Stimulated activated CD4-positive, alpha-beta T cell treated with anti-CD3 and anti-CD28 coated beads, Interleukin-1b, Interleukin-23, amount 100 ng/mL, for 24 hours (primary cell): ENCODE measurements at places on chromosomes 6 and 20.

GRCh38 chr6:21931641-21932335 is 338.2 kb downstream of the SOX4 start:
- no peak for DNase-seq

- DNase-seq: no peak
Observed at GRCh38 chr20:64196847-64197306, 32.6 kb downstream of the MYT1 start.

DNA sequence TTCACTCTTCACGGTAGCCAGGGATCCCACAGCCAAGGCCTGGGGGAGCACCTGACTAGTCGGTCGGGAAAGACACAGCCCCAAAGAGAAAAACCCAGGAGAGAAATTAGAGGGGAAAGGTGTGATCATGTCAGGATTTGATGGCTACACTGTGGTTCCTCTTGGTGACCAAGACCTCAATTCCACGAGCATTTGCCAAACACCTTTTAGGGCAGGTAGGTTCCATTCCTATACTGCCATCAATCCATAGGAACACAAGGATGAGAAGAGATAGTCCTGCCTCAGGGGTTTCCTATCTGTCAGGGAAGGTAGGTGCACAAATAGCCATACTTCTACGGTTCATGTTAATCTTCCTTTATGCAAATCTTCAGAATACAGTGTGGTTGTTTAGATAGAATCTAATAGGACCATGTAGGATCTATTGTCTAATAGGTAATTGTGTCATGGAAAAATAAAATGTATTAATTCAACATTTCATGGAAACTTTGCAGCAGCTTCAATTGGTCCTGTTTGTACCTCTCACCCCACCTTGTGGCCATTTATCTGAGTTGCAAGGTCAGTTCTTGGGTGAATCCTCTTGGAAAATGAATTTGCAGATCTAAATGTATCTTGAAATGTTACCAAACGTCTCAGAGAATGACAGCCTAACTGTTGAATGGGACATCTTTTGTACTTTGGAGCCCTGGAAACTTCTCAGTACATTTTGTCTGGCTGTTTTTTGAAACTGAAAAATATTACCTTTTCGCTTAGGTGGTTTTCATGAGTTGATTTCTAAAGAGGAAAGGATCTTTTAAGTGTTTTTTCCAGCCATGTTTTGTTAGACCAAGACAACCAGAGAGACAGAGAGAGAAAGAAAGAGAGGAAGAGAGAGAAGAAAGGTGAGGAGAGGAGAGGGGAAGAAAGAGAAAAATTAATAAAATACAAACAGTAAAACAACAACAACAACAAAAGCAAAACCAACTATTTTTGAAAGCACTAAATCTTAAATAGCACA is 33.7 kb upstream of the IYD start:
- DNase-seq: no peak

GRCh38 chr6:169407325-169407724 is 153.7 kb upstream of the THBS2 start:
- no peak for DNase-seq

DNA sequence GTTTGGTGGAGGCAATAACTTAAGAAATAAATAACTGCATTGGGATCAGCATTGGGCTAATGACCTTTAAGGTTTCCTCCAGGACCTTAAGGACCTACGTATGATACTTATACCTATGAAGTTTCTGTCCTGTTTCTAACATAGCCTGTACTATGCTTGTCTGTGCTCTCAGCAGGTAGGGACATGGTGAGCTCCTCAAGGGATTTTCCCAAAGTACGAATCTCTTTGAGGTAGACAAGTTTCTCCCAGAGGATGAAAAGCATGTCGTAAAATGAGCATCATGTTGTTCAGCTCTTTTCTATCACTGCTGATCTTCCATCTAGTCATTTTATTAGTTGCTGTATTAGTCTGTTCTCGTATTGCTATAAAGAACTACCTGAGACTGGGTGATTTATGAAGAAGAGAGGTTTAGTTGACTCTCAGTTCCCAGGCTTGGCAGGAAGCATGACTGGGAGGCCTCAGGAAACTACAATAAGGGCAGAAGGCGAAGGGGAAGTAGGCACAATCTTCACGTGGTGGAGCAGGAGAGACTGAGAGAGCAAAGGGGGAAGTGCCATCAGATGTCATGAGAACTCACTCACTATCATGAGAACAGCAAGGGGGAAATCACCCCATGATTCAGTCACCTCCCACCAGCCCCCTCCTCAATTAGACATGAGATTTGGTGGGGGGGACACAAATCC is 77.8 kb upstream of the TGM3 start:
- no peak for DNase-seq

DNA sequence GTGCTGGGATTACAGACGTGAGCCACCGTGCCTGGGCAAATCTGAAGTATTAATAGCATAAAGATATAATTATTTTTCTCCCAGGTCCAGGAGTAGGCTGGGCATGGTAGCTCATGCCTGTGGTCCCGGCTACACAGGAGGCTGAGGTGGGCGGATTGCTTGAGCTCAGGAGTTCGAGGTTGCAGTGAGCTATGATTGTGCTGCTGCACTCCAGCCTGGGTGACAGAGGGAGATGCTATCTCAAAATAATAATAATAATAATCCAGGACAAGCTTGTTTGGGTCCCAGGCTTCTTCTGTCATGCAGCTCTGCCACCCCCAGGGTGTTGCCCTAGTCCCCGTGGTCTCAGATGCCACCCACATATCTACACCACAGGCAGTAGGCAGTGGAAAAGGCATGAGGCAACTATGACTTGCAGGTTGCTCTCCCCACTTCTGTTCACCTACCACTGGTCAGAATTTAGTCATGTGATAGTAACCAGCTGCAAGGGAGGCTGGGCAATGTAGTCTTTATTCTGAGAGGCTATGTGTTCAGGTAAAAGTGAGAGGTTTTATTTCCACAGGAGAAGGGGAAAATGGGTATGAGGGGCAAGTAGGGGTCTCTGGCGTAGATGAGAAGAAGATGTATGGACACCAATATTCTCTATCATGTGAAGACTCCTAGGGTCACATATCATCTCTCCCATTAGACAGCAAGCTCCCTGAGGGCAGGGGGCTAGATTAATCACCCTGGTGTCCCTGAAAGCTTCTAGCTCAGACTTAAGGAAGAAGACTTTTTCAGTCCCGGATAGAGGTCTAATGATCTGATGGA is 25.7 kb downstream of the TCF15 start:
- DNase-seq: no peak

DNA sequence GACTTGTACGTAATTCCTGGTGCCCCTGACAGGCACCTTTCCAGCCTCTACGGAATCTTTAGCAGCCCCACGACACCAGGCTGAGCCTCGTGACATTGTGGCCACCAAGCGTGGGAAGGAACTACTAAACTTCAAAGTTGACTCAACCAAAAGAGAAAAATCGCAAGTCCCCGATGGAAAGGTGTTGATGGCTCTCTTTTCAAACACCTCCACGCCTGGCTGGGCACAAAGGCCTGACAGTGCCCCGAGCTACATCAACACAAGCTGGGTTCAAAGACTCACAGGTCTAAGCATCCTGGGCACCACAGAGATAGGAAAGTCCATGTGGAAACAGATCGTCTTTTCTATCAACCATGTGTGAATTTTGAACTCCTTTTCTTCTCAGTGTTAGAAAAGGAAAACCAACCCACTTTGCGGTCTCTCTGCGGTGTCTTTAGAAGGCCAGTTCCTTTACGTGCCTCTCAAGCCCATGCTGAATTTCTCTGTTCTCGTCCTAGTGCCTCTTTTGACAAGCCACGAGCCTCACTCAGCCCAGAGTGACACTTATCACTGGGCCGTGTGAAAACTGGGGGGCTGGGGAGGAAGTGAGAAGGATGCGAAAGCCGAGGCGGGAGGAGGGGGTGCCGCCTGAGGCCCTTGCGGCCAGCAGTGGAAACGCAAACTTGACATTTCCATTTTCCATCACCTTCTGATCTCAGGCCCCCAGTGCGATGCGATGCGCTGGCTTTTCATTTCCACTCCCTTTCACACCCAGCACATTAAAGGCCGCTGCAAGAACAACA is 59.4 kb downstream of the GFOD1 start:
- DNase-seq: peak; percentile 52

- DNase-seq: no peak
Observed at GRCh38 chr6:34930221-34930620, 41.2 kb downstream of the ANKS1A start.
